BJ (cell line): ENCODE measurements at places on chromosomes 7 and 10.
A peak's percentile ranks its signal among the peaks of the same experiment; 100 is the strongest.

GRCh38 chr10:100889546-100889945 lies 23.2 kb upstream of the SLF2 start:
- DNase-seq = no peak

GRCh38 chr10:28801869-28802268 lies 124.5 kb downstream of the BAMBI start:
- no peak for DNase-seq

- DNase-seq = no peak
These were observed 194.9 kb downstream of the REEP3 start for GRCh38 chr10:63716016-63716580.

- DNase-seq = no peak
These were observed 3.7 kb downstream of the FLNC start for GRCh38 chr7:128833946-128834325.

GRCh38 chr7:67019562-67020390 lies 23.1 kb downstream of the TYW1 start:
- no peak for DNase-seq

GRCh38 chr7:47940088-47941013 lies 7.9 kb downstream of the PKD1L1 start:
- peak; percentile 70 for DNase-seq
